HTR-8/SVneo (cell line): ENCODE measurements at places on chromosomes 6 and 20.

GRCh38 chr6:151566557-151566956 is 72.7 kb downstream of the CCDC170 start:
- no peak for DNase-seq

- no peak for DNase-seq
Observed at GRCh38 chr20:38159957-38160756, 4.9 kb downstream of the TGM2 start.

GRCh38 chr6:35165630-35166071 is 24.5 kb upstream of the TCP11 start:
- DNase-seq: no peak

DNA sequence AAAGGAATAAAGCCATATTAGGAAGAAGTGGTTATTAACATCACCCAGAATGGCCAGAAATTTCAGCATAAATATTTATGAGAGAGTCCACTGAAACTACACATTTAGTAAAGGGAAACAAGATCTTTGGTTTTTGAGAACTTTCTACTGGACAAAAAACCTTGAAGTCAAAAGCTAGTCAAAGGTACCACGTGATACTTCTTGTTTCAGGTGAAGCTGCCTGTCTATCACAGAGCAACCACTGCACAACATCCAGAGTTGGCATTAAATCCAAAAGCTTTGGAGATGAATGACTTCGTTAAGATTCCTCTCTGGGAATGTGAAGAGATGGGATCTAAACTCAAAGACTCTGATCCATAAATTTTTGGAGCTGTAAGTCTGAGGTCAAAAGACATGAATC is 137.0 kb downstream of the KCNQ5 start:
- DNase-seq: no peak

- no peak for DNase-seq
Observed at GRCh38 chr6:51554029-51554428, 533.4 kb downstream of the PKHD1 start.

DNA sequence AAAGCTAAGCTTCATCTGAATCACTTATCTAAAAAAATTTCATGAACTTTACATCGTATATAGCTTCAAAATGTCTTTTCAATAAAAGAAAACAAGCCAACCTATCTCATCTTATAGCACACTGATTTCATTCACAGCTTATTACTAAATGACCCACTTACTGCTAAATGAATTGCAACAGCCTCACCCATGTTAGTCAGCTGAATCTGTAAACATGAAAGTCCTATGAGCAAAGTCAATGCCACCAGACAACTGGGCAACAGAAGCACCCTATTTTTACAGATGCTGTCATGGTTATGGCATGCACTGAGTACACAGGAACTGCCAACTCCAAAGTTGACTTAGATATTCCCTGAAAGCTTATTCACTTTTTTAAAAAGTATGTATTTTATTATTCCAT is 41.2 kb upstream of the DST start:
- peak; percentile 32 for DNase-seq

DNA sequence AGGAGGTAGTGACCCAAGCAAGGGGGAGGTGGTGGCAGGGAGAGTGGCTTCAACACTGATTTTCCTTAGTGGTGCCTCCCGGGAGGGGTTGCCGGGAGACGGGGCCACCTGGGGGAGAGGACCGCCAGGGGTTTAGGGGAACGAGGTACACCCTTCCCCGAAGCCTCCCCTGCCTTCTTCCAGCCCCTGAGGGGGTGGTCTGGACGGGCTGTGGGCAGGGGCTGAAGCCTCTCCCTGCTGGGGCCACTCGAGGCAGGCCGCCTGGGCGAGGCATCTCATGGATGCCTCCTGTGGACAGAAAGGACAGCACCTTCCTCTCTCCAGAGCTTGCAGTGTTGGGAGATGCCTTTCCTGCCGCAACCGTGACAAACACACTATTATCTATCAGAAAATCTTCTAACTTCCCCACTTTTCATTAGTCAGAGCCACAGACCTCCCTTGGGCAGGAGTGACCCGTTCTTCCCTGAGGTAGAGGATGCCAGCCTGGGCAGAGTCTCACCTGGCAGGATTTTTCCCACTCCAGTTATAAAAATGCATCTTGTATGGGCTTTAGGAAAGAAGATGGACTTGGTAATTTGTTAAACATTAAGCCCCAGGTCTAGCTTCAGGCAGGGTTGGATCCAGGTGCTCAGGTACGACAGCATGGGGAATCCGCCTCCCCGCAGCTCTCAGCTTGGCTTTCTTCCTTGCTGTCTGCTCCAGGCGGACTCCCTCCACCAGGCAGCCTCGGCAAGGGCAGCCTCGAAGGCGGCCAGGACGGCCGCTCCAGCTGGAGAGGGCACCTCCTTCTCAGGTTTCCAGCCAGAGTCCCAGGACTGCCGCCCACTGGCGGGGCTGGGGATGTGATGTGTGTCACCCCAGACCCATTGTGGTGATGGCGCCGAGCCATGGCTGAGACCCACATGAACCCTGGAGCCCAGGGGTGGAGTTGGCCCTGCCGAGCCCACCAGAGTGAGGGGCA is 11.0 kb downstream of the HRH3 start:
- DNase-seq: no peak

DNA sequence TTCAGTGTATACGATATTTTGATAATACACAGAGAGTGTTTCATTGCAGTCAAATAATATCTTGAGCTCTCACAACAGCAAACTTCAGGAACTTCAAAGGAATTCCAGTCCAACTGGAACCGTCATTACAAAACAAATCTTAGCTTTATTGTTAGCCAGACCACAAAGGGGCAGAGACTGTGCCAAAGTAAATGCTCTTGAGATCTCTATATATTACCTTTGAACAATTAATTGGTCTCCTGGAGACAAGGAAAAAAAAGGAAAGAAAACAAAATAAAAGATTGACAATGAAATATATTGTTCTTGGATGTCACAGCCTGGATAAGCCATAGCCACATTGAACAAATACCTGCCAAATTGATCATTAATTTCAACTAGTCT is 70.0 kb downstream of the FOXC1 start:
- DNase-seq: no peak

DNA sequence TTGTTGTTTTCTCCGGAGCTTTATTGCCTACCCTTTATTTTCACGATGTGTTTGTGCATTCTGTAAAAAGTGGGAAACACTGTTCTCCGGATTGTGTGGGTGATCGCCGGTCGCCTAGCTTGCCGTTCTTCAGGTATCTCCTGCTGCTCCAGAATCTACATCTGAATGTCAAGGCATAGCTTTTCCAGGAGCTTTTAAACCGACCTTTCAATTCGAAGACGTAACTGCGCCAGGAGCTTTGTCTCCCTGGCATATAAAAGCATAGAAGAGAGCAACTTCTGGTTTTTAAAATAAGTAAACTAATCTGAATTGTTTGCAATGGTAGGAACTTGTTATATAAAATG is 96.0 kb downstream of the HFE start:
- no peak for DNase-seq

DNA sequence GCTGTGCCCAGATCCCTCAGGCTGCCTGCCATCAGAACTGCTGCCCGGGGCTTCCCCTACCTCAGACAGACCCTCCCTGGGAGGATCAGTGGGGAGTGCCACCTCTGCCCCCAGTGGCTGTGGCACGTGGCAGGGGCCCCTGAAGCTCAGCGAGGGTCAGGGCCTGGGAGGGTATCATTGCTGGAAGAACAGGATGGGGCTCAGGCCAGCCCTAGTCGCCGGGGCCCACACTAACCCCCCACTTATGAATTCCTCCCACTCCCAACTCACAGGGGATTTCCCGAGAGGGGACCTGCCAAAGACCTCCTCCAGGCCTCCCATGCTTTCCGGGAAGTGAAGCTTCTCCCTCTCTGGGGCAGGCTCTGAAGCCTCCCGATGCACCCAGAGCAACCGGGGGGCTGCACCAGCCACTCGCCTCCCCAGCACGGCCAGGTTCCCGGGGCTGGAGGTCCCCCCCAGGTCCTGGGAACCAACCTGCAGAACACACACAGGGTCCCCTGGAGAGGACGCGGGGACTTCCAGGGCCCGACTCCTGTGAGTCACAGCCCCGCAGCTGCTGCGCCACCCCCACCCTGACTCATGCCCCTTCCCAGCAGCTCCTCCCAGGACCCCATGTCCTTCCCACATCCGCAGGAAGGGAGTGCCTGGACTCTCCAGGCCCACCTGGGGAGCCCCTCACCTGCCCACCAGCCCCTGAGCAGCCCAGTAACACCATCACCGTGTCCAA is 2.5 kb downstream of the TNFRSF6B start:
- peak; percentile 98 for DNase-seq

DNA sequence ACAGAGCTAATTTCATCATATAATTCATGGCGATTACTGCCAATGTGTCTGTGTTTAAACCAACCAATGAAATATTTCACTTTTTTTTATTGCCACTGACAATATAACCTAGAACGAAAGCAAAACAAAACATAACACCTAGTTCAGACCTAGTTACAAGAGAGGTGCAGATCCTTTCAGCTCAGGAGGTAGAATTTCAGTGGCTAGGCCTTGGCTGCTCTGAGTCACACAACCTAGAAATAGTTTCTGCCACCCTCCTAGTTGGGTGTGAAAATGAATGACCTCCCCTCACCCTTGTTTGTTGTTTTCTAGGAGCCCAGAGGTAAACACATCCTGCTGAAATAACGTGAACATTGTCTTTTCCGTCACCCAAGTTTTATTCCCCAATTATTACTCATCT is 356.3 kb downstream of the HTR1B start:
- DNase-seq: no peak

DNA sequence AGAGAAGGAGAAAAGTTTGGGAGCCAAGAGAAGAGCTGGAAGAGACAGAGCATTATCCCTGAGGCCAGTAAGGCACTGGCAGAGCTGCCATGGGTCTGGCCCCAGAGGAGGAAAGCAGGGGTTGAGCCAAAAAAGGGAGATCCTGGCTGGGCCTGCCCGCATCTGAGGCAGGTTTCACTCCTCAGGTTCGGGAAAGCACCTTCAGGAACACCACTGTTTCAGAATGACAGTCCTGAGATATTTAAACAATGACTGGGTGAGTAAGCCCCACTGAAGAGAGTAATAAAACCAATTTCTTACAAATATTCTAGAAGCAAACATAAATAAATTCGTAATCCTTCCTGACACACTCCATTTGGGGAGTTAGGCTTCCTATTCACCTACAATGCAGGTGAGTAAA is 152.2 kb downstream of the BACH2 start:
- DNase-seq: no peak

DNA sequence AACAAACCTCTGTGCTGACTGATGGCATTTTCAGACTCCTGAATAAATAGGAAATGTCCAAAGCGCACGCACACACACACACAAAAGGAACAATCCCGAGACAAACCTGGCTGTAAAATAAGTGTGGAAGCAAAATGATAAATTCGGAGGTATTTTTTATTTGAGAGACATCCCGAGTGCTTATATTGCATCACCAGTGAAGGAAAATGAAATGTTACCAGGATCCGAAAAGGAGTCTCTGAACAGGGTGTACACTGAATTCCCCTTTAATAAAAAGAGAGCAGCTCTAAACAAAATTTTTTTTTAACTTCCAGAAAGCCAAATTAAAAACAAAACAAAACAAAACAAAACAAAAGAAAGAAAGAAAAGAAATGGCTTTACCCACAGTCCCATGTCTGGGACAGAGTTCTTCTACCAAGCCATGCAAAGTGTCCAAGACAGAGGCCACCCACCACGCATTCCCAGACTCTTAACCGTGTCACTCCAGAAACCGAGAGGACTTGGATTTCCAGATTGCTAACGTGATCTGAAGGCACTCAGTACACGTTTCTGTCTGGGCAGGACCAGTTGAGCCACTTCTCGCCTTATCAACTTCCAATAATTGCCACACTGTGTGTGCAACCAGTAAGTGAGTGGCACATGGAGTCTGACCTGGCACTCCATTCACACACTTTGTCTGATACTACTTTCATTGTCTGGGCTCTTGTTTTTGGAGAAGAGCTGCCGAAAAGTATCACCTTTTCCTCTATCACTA is 817 bp downstream of the ME1 start:
- DNase-seq: peak; percentile 21

DNA sequence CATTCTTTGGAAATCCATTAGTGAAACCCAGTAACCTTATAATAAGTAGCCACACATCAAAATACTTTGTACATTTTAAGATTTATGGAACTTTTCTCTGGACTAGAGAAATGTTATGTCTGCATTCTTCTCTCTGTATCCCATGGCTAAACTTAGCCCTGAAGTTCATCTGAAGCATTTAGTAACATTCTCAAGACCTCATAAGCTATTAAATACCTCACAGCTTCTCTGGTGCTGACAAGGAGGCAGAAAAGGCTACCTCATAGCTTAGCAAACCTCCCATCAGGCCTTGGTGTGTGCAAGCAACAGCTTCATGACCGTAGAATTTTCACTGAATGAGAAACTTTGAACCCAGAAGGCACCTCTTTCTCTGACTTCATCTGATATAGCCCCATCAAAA is 38.9 kb upstream of the HDGFL1 start:
- no peak for DNase-seq

DNA sequence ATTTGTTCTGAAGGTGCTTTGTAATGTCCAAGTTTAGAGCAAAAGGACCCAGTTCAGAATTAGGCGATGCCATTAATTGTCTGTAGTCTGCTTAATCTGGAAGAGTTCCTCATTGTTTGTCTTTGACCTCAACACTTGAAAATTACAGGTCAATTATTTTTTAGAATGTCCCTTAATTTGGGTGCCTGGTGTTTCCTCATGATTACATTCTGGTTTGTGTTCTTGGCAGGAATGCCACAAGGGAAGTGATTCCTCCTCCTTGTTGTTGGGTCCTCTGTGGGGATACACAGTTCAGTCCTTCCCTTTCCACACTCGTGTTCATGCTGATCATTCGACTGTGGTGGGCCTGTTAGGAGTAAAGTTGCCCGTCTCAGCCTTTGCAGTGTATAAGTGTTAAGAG is 207.3 kb downstream of the JARID2 start:
- no peak for DNase-seq

DNA sequence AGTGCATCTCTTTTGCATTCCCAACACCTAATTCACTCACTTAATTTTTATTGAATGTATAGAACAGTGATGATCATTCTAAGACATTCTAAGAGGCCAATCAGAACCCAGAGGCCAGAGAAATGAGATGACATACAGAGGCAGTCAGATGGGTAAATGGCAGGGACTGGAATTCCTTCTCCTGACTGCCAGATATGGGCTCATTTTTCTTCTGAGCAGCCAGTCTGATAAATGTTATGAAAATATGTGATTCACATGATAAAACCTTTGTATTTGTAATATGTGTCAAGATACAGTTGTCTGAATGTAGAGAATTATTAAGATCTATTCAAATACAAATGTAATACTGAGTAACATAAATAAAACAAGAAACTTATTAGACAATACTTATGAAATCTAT is 277.8 kb downstream of the EPM2A start:
- DNase-seq: no peak

- no peak for DNase-seq
Observed at GRCh38 chr6:146354451-146354850, 189.2 kb upstream of the RAB32 start.

DNA sequence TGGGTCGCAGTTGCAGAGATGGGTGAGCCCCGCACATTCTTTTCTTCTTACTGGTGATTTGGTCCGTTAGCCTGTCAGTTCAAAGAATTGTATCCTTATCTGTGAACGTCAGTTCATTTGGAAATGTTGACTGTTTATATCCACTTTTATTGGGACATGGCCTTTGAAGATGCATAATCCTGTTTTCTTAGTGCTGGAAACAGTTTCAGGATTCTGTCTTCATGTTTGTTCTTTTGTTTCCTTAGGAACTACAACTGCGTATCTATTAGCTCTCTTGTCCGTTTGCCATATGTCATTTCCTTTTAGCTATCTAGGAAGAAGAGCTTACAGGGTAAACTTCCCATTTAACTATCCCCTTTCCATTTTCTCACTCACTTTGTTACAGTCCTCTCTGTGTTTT is 35.0 kb upstream of the TULP1 start:
- no peak for DNase-seq
